ENCODE measurements at places on chromosomes 12 and 14.

- no peak for DNase-seq
Observed at GRCh38 chr12:112354399-112354798, 27.8 kb downstream of the HECTD4 start.

DNA sequence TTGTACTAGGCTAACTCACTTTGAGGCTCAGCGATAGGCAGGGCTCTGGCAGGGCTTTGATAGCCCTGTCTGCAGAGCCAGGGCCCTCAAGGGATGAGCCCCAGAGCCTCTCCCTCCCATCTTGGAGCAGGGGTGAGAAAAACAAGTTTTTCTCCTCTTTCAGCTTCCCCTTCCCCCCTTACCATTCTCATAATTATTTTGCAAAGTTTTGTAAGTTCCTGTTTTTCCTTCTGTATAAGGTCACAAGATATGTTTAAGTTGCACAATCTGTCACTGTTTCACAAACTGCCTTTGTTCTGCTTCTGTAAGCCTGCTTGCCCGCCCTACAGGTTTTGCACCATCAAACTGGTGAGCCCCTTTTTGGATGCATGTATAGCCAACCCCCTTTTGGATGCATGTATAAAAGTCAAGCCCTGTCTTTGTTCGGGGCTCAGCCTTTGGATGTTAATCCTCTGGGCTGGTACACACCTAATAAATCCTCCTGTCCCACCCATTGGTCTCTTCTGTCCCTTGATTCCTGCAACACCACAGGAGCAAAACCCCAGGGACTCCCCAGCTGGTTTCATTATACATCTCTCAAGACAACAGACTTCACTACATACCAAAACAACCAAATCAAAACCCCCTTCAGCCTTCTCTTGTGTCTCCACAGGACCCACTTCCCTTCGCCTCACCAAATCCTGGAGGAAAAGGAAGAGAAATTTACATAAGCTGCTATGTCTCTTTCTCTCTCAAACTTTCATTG lies 52.5 kb upstream of the RESF1 start:
- DNase-seq: peak; percentile 96

- no peak for DNase-seq
Observed at GRCh38 chr12:121576851-121577391, 3.9 kb downstream of the KDM2B start.

- no peak for DNase-seq
Observed at GRCh38 chr12:74732826-74733225, 195.2 kb downstream of the ATXN7L3B start.

DNA sequence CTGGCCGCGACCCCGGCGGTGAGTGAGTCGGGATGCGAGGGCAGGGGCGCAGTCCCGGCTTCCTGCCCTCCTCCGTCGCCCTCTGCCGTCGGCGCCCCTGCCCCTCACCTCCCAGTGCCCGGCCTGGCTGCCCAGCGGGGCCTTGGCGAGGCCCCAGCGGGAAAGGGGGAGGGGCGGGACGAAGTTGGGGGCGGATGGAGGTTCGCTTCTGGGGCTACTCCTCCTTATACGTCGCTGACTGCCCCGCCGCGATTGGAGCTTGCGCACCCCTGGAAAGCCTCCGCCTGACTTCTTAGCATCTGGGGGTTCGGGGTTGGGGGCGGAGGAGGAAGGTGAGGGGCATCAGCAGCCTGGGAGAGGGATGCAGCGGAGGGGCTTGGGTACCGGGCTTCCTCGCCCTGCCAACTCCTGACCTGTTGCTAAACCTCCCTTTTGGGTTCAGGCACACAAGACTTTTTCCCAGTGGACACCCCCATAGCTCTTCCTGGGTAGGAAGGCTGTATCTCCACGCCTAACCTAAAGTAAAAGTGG lies 406 bp downstream of the TMEM263 start:
- no peak for DNase-seq

DNA sequence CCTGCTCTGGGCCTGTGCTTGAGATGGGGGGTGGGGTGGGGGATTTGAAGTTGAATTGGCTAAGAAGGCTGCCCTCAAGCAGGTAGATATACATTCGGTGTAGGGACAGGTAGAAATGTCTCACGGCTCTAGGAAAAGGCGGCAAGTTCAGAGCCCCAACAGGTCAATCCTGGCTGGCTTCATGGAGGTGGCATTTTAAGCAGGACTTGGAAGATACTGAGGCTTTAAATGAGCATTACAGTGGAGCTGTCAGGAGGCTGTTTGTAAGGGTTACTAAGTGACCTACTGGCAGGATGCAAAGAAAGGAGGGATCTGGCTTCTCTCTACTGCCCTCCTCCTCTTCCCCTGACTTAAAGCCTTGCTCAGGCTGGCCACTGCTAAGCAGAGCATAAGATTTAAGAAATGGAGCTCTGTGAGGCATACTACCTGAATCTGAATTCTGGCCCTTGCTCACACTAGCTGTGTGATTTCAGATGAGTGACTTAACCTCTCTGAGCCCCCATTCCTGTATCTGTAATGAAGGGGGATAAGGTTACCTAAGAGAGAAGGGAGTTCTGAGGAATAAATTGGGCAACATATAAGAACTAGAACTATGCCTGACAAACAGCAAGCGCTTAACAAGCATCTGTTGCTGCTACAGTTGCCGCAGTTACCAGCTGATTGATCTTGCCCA lies 61.6 kb downstream of the SLC24A4 start:
- DNase-seq: no peak

DNA sequence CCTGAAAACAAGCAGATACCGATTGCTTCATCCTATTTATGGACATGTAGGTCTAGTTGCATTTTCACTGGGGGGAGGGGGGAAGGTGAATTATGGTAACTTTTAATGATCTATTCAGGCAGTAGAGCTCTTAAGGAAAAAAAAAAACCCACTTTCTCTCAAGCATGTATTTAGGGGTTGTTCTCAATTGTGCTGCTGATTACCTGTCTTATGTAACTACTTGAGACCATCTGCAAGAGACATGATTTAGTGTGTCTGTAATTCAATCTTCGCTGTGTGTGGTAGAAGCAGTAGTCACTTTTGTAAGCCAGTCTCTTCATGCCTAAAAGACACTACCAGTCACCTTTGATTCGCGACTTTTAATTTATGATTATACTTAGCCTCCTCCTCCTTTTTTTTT lies 8.9 kb downstream of the CALM1 start:
- DNase-seq: no peak

GRCh38 chr12:81417056-81417455 lies 339.2 kb downstream of the ACSS3 start:
- no peak for DNase-seq

DNA sequence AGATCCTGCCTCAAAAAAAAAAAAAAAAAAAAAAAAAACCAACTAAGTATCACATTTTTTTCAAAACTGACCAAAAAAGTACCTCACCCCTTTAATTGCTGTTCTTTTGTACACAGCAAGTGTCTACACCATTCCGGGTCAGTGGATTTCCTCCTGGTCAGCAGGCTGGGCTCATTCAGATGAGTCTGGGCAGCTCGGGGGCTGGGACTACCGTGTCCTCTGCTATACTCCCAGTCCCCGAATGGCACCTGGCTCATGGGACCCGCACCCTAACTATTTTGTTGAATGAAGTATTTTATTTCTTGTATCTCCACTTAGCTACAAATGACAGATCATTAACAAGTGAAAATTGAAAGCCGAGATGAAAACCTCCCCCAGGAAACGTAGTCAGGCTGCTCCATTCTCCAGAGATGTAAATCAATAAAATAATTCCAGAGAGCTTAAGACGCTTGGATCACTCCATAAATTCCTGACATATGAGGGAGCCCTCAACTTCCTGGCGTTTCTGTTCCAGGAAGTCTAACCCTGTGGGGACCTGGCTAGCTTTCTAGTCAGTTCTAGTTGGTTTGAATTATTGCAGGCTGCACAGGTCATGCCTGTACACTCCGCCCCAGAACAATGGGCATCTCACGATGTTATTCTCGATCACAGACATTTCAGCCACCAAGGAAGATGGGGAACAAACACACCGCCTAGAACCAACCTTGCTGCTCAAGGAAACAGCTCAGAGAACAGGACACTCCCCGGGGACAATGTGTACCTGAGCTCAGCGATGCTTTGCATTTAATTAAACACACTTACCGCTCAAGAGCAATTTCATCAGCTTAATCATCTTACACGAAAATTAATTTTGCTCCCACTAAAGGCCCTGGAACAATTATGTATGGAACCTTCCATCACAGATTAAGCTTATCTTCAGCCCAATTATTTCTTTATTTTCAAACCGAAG lies 76.3 kb downstream of the RIMBP2 start:
- DNase-seq: no peak

DNA sequence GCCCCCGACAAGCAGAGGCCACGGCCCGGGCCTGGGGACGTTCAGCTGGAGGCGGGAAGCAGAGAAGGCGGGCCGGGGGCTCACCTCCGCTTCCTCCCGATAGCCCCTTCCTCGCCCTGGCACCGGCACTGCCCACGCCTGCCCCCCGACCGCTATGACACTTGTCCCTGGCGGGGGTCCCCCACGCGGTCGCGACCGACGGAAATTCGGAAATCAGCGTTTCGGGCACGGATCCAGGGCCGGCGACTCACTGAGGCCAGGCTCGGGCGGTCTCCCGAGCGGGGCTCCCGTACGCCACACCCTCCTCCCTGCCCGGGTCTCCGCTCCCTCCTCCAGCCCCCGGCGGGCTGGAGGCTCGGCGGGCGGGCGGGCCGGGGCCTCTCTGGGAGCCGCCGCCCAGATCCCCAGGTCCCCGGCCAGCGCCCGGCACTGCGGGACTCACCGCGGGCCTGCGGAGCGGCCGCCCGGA lies 581 bp downstream of the PITPNM2 start:
- DNase-seq: no peak

GRCh38 chr14:47541662-47542061 lies 133.7 kb downstream of the MDGA2 start:
- no peak for DNase-seq

DNA sequence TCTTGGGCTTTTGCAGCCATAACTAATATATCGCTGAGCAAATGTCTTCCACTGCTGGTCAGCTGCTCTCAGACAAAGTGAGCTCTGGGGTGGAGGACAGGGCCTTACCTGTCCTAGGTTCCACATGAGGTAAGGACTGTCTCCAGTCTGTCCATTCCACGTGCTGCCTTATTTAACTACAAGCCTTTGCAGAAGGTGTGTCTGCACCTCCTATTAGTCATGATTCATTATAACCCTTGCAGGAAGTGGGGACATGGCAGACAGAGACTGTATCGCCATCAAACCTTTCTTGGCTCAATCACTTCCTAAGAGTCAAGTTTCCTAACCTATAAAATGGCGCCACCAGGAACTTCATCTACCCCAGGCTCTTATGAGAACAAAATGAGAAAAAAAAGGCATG lies 46.9 kb downstream of the SLC25A47 start:
- DNase-seq: no peak

- DNase-seq: no peak
Observed at GRCh38 chr12:11785712-11786111, 136.2 kb downstream of the ETV6 start.

DNA sequence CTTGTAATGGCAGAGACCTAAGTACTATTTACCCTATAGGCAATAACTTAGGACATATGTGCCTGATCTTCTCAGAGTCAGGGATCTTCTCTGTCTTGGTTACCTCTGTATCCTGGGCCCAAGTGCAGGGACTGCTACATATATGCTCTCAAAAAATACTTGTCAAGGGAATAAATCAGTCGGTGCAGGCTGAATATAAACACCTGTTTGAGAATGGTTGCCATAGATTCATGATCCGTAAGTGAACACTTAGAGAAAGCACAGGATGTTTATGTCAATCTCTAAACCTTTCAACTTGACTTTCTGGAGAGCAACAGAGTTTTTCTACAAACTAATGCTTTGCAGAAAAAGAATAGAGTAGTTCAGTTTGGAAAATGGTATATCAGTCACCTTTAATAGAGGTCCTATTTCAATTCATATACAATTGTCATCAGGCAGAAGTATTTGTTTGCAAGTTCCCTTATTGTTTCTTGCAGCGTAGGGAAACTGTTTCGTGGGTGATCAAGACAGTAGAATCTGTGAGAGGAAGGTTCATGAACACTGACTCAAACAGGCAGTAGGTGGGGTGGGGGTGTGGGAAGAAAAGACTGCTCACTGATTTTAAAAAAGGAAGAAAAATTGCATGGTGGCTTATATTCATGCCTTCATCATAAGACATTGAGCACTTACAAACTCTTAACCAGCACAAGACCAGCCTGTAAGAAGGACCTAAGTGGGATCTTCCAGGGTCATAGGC lies 6.0 kb upstream of the UBE2N start:
- no peak for DNase-seq

GRCh38 chr14:55243386-55243785 lies 27.8 kb upstream of the FBXO34 start:
- no peak for DNase-seq

- no peak for DNase-seq
Observed at GRCh38 chr12:59115526-59115925, 195.2 kb upstream of the LRIG3 start.

DNA sequence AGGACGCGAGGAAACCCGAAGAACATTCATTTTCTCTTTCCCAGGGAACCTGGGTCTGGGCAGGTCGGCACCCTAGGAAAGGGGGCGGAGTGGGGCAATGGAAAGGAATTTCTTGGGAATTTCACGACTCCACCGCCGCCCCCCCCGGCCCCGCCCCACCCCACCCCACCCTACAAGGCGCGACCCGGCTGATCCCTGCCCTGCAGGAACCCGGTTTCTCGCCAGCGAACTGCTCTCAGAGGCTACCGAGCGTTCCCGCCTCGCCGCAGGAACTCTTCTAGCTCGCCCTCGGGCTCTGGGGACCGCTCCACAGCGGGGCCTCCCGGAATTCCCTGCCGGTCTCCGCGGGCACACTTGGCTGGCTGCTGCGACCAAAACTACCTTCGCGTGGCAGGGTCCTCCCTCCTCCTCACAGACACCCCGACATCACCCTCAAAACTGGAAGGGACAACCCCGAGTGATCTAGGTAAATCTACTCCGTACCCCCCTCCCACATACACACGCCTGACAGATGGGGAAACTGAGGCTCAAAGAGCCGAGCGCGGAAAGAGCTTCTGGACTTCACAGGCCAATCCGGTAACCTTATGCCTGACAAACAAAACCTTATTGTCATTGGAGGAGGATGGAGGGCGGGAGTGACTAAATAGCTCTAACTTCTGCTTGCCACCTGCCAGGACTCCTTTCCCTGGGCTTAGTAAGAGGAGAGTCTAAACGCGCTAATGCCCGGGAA lies 785 bp upstream of the ACTN1 start:
- DNase-seq: peak; percentile 13

GRCh38 chr12:113161415-113162016 lies 12.0 kb downstream of the CFAP73 start:
- no peak for DNase-seq

- no peak for DNase-seq
Observed at GRCh38 chr12:28378736-28379135, 188.5 kb downstream of the CCDC91 start.

DNA sequence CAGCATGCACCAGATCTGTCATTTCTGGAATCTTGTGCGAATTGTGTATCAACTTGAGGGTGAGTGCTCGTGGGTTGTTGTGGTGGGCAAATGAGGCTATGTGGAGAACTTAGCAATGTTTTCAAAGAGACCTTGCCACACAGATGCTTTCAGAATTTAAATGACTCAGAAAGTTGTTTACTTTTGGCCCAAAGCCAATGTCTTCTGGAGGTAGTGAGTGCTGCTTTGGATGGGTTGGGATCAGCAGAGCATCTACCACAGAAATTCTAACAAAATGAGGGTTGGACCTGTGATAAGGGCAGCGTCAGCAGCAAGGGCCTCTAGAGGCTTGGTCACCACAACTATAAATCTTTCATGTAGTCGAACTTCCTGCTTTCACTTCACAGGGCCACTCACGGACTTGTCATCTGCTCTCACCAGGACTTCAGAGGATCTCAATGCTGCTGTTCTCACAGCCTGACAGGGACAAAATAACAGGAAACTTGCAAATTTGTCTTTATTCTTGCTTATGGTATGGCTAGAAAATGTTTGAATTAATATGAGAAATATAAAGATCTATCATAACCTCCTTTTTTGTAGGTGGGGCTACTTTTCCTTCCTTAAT lies 111.4 kb downstream of the DACT1 start:
- peak; percentile 48 for DNase-seq

All from AML-193 (cell line).